Activated CD4-positive, alpha-beta T cell treated with anti-CD3 and anti-CD28 coated beads, Interleukin-2, amount 10 ng/mL, durations not matched to agents 24 days and 14 days (primary cell): ENCODE measurements at places on chromosomes 3 and 15. TPM values are rescaled to one million over a fixed set of nuclear protein-coding genes. Genes with fewer than 3 reads are reported as not detected.

DNA sequence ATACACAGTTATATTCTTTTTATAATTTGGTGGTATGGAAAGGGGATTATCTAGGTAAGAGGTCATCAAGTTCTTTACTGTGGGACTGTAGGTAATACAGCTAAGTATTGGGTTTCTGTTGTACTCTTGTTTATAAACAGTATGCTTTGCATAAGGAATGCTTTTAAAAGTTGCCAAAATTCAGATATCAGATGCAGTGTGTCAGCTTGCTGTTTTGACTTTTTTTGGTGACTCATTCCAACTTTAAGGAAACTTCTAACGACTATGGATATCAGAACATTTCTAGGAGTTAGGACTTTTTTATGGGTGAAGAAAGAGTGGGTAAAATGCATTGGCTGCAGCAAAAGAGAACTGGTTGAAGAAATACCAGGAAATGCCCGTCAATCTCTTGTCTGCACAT lies 2.8 kb downstream of the SCAANT1 start:
- DNase-seq: no peak

The ANKRD34C gene
- not detected in 2 replicates for total RNA-seq

The NAALADL2 gene
- total RNA-seq: not detected in 2 replicates

- no peak for DNase-seq
Measured at GRCh38 chr3:25821746-25822573, 32.1 kb downstream of the OXSM start.

- no peak for DNase-seq
Measured at GRCh38 chr3:136559896-136560295, 192.3 kb downstream of the STAG1 start.

The CCDC54 gene
- total RNA-seq: not detected in 2 replicates

DNA sequence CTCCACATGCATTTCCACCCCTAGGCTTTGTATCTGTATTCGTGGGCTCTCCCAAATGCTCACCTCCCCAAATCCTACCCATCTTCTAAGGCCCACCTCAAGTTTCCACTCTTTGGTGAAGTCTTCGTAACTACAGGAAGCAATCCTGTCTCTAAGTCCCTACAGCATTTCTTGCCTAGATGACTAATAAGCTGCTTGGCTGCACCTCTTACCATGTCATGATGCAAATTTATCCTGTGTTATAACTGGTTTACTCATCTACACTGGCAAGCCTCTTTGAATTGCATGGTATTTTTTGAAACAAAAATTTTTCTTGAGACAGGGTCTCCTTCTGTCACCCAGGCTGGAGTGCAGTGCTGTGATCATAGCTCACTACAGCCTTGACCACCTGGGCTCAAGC lies 73.3 kb downstream of the SETMAR start:
- no peak for DNase-seq

The CCNB2 gene
- total RNA-seq: 38.6 and 39.2 TPM in 2 replicates

GRCh38 chr3:86654806-86655460 lies 336.0 kb downstream of the VGLL3 start:
- no peak for DNase-seq

The ANKRD63 gene
- not detected in 2 replicates for total RNA-seq

GRCh38 chr3:118504906-118505305 lies 529.7 kb downstream of the IGSF11 start:
- no peak for DNase-seq

The ARGFX gene
- not detected in 2 replicates for total RNA-seq
